Osteoblast (primary cell): ENCODE measurements at places on chromosomes 12 and 14. TPM values are rescaled to one million over a fixed set of nuclear protein-coding genes. Genes with fewer than 3 reads are reported as not detected.

- no peak overlapping the region for H3K4me3 ChIP-seq
- H3K36me3 ChIP-seq, result no peaks in the 10 kb centered on the region
- peaks cover 6% of the 10 kb centered on the region for H3K27me3 ChIP-seq
- H3K27ac ChIP-seq, result no peak overlapping the region
- DNase-seq, result no peak
Observed at GRCh38 chr12:6125310-6125608, 789 bp upstream of the VWF start.

GRCh38 chr14:34362641-34363251 lies 99.3 kb downstream of the SPTSSA start:
- no peaks in the 10 kb centered on the region for H3K4me1 ChIP-seq
- no peak overlapping the region for H3K4me3 ChIP-seq
- no peak overlapping the region for H3K27ac ChIP-seq
- no peaks in the 10 kb centered on the region for H3K36me3 ChIP-seq
- H3K27me3 ChIP-seq, result no peaks in the 10 kb centered on the region

NRL gene
- total RNA-seq, result 1.5 and 1.8 TPM in 2 replicates

DNA sequence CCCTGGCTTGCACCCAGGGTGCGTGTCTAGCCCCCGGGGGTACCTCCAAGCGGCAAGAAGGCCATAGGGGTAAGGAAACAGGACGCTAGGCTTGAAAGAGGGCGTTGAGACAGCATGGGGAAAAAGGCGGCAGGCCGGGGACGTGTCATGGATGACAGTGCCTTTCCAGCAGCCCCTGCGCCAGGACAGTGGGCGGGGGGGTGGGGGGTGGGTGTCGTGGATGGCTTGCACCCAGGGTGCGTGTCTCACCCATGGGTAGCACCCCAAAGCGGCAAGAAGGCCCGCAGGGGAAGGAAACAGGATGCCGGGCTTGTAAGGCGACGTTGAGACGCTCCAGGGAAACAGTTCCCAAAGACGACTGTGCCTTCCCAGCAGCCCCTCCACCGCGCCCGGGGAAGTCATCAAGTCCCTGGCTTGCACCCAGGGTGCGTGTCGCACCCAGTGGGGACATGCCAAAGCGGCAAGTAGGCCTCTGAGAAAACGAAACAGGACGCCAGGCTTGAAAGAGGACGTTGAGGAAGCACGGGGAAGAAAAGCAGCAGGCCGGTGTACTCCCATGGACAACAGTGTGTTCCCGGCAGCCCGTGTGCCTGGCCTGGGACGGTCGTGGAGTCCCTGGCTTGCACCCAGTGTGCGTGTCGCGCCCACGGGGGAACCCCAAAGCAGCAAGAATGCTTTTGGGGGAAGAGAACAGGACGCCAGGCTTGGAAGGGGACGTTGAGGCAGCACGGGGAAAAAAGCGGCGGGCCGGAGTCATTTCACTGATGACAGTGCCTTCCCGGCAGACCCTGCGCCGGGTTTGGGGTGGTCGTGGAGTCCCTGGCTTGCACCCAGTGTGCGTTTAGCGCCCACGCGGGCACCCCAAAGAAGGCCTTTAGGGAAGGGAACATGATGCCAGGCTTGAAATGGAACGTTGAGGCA lies 163.5 kb upstream of the ALG10B start:
- H3K4me3 ChIP-seq, result no peak overlapping the region
- no peak for DNase-seq
- no peaks in the 10 kb centered on the region for H3K4me1 ChIP-seq
- no peaks in the 10 kb centered on the region for H3K27me3 ChIP-seq
- no peak overlapping the region for H3K27ac ChIP-seq
- H3K36me3 ChIP-seq, result no peaks in the 10 kb centered on the region

- H3K4me3 ChIP-seq, result no peak overlapping the region
- H3K36me3 ChIP-seq, result no peaks in the 10 kb centered on the region
- no peak overlapping the region for H3K27ac ChIP-seq
Observed at GRCh38 chr14:55838529-55839052, 258.6 kb downstream of the KTN1 start.

- H3K4me1 ChIP-seq, result peaks cover 17% of the 10 kb centered on the region
- H3K27me3 ChIP-seq, result no peaks in the 10 kb centered on the region
- no peak overlapping the region for H3K4me3 ChIP-seq
Observed at GRCh38 chr12:633731-634130, 29.5 kb downstream of the NINJ2 start.

DNA sequence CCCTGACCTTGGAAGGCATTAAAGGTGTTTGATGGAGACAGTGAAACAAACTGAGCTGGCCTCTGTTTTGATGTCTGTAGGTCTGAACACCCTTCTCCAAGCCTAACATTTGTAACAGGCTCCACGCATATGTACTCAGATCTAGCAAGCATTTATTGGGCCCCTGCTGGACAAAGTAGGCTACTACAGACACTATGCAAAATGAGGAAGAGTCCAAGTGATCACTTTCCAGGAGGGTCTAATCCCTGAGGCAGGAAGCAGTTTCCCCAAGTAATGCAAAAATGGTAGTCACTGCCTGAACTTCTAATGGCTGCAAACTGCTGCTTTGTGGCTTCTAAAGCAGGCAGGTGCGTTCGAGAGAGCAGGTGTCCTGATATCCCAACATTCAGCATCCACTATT lies 405.8 kb downstream of the MED13L start:
- H3K27ac ChIP-seq, result no peak overlapping the region
- no peak overlapping the region for H3K4me3 ChIP-seq
- no peaks in the 10 kb centered on the region for H3K27me3 ChIP-seq
- no peaks in the 10 kb centered on the region for H3K4me1 ChIP-seq
- no peaks in the 10 kb centered on the region for H3K36me3 ChIP-seq

RNF212B gene
- total RNA-seq, result not detected in 2 replicates

- no peaks in the 10 kb centered on the region for H3K27me3 ChIP-seq
- no peak for DNase-seq
- no peak overlapping the region for H3K27ac ChIP-seq
- H3K36me3 ChIP-seq, result no peaks in the 10 kb centered on the region
- H3K4me3 ChIP-seq, result no peak overlapping the region
- H3K4me1 ChIP-seq, result no peaks in the 10 kb centered on the region
Observed at GRCh38 chr12:61991661-61992060, 268.5 kb upstream of the USP15 start.

DNA sequence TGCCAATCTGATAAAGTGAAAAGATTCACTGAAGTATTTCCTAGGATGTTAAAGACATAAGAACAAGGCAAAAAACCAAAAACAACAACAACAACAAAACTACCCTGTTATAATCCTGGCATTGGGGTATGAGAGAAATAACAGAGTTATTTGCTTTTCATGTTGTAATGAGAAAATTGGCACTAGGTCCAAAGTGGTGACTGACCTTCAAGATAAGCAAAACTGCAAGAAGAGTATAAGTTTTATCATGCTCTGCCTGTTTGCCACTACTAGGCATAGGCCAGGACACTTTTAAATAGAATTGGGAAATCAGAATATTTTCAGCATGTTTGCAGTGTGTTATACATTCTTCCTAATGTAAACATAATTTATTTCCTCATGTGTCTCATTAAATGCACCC lies 140.1 kb upstream of the CPM start:
- H3K27ac ChIP-seq, result no peak overlapping the region
- no peaks in the 10 kb centered on the region for H3K36me3 ChIP-seq
- no peak for DNase-seq
- peaks cover 7% of the 10 kb centered on the region for H3K27me3 ChIP-seq
- H3K4me1 ChIP-seq, result peaks cover 4% of the 10 kb centered on the region
- H3K4me3 ChIP-seq, result no peak overlapping the region

GRCh38 chr14:105476097-105476830 lies 1.6 kb downstream of the CRIP2 start:
- H3K27ac ChIP-seq, result peak overlapping the region; percentile 61
- H3K27me3 ChIP-seq, result no peaks in the 10 kb centered on the region
- DNase-seq, result peak; percentile 98
- peaks cover 30% of the 10 kb centered on the region for H3K4me1 ChIP-seq

SERPINA10 gene
- total RNA-seq, result not detected in 2 replicates

TRMT5 gene
- total RNA-seq, result 11.2 and 13.8 TPM in 2 replicates

DNA sequence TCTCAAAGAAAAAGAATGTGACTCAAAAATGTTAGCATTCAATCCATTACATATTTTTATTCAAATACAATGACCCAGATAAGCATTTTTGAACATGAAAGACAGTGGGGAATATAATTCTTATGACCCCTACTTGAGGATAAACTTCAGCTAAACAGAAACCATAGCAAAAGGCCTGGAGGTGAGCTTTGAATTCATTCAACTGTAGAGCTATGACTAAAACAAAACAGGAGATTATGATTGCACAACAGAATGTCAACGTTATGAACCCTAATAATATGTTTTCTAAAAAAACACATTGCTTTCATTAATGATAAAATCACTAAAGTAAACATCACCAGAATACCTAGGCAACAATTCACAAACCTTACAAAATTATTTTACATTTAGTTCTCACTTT lies 27.8 kb downstream of the EFCAB11 start:
- H3K27me3 ChIP-seq, result no peaks in the 10 kb centered on the region
- H3K4me1 ChIP-seq, result peaks cover 15% of the 10 kb centered on the region
- peak overlapping the region; percentile 49 for H3K27ac ChIP-seq
- DNase-seq, result peak; percentile 81
- H3K36me3 ChIP-seq, result no peaks in the 10 kb centered on the region

DNA sequence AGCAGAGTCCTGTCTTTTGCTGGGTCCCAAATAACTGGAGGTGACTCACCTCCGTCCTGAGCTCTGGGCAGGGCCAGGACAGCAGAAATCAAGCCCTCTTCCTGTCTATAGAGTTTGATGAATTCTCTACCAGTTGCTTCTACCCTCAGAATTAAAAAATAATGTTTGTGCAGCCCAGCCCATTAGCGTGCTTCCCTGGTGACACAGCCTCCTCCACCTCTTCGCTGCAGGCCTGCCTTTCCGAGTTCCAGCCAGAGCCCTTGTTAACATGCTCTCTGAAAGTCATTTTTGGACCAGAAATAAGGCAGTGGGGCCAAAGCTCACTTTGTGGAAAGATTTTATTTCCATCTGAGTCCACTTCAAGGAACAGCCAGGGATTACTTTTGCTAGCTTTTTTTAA lies 94.0 kb downstream of the TBX5 start:
- H3K27ac ChIP-seq, result no peak overlapping the region
- H3K27me3 ChIP-seq, result no peaks in the 10 kb centered on the region
- H3K36me3 ChIP-seq, result no peaks in the 10 kb centered on the region
- H3K4me1 ChIP-seq, result no peaks in the 10 kb centered on the region
- no peak overlapping the region for H3K4me3 ChIP-seq

DNA sequence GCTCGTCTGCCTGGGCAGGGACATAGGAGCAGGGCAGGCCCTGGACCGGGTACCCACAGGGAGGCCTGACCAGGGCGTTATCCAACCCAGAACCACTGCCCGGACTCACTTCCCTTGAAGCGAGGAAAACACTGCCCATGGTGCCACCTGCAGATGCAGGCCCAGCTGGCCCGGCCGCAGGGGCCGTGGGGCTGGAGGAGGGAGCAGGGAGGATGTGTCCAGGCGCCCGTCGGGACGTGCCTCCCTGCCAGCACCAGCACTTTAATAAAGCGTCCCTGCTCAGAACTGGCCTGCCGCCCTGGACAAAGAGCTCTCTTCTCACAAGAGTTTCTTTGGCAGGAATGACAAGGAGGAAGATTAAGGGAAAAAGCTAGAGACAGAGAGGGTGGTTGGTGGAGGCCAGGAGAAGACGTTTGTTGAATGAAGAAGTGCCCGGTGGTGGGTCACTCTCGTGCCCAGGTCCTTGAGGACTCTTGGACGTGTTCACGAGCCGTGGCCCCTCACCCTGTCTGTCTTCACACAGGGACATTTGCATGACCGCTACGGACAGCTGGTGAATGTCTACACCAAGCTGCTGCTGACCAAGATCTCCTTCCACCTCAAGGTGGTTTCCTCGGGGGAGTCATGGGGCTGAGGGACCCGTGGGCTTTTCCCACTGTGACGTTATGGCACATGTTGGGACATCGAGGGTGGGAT lies 14.2 kb downstream of the HIP1R start:
- no peaks in the 10 kb centered on the region for H3K27me3 ChIP-seq
- no peaks in the 10 kb centered on the region for H3K36me3 ChIP-seq
- H3K4me1 ChIP-seq, result peaks cover 14% of the 10 kb centered on the region

GPRC5D gene
- total RNA-seq, result not detected in 2 replicates

DNA sequence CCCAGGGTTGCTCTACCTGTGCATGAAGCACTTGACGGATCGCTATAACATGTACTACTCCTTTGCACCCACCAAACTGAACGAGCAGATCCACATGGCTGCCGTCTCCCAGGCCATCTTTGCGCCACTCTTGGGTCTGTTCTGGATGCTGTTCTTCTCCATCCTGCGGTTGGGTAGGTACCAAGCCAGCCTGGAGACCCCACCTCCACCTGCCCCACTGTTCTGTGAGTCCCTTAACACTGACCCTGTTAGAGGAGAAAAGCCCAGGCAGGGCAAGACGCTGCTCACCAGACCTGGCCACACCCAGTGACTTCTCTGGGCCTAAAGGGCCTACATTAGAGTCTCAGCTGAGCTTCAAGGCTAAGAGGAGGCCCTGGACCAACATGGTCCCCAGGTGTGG lies 21.7 kb downstream of the NGB start:
- DNase-seq, result peak; percentile 69
- no peaks in the 10 kb centered on the region for H3K4me1 ChIP-seq
- peaks cover 3% of the 10 kb centered on the region for H3K27me3 ChIP-seq
- H3K27ac ChIP-seq, result no peak overlapping the region
- H3K36me3 ChIP-seq, result no peaks in the 10 kb centered on the region

DNA sequence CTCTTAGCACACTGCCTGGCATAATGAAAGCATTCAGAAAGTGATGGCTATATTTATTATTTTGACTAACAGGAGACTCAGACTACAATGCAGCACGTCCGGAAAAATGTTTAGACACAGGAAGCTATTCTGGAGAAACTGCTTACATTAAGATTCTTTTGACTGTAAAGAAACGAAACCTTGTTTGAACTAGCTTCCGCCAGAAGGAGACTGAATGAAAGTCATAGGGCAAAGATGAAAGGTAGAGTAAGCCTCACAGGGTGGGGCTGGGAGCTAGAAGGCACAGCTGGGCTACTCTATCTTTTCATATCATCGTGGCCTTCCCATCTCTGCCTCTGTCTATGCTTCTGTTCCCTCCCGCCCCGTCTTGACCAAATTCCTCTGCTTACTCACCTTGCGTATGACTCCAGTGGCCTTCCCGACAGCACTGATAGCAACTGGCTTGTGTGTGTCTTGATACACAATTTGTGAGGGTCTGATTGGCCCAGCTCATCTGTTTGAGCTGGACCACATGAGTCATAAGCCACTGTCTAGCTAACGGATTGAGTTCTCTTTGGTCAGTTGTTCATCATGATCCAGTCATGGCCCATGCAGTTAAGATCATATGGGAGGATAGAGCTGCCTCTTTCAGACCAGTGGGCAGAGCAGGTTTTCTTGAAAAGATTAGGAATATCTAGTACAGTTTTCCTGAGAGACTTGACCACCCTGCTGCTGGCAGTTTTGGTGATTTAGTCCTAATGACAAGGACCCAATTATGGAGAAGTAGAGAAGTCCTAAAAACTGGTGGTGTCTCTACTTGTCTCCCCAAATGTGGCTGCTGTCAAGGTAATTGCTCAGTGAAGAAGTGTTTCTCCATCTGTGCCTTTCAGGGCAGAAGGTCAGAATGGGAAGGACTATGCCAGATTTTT lies 151.5 kb upstream of the SLC38A2 start:
- DNase-seq, result peak; percentile 94
- H3K27ac ChIP-seq, result peak overlapping the region; percentile 86
- no peaks in the 10 kb centered on the region for H3K36me3 ChIP-seq
- H3K4me1 ChIP-seq, result peaks cover 35% of the 10 kb centered on the region
- no peaks in the 10 kb centered on the region for H3K27me3 ChIP-seq
- H3K4me3 ChIP-seq, result peak overlapping the region; percentile 53

OTOGL gene
- 0.36 and 0.59 TPM in 2 replicates for total RNA-seq

PZP gene
- not detected in 2 replicates for total RNA-seq

GRCh38 chr12:2395354-2395977 lies 342.7 kb downstream of the CACNA1C start:
- no peaks in the 10 kb centered on the region for H3K36me3 ChIP-seq
- DNase-seq, result no peak
- H3K4me3 ChIP-seq, result no peak overlapping the region
- H3K27ac ChIP-seq, result no peak overlapping the region
